ENCODE measurements at places on chromosomes 4 and X. TPM values are rescaled to one million over a fixed set of nuclear protein-coding genes. Genes with fewer than 3 reads are reported as not detected.

Gene SMIM31
- total RNA-seq, result not detected

- no peak for DNase-seq
Observed at GRCh38 chr4:183014361-183015084, 84.5 kb upstream of the WWC2 start.

DNA sequence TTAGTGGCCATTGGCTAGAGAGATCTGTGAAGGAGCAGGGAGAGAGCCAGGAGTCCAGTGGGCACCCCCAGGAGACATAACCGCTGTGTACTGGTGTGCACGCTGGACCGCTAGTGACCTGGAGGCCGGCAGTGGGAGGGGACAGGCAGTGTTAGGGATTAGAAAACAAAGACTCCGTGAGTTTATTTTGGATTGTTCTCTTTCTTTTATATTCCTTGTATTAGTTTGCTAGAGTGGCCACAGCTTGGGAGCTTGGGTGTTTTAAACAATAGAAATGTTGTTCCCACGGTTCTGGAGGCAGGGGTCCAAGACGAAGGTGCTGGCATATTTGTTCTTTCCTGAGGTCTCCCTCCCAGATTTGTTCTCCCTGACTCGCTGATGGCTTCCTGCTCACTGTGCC is 266.4 kb downstream of the RAPGEF2 start:
- no peak for DNase-seq

Gene NMU
- total RNA-seq, result not detected

Gene C4orf54
- total RNA-seq, result not detected

DNA sequence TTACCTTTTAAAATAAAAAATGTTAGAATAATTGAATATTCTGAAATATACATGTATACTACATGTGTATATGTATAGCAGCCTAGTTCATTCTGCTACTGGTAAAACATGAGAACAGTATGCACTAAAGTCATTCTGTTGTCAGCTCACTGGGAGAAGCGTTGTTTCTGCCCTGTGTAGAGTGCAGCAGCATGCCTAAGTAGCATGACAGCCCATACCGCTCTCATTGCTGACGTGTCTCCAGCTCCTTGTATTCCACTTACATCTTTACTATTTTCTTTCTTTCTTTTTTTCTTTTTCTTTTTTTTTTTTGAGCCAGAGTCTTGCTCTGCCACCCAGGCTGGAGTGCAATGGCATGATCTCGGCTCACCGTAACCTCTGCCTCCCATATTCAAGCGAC is 90.7 kb downstream of the KLHL8 start:
- no peak for DNase-seq

DNA sequence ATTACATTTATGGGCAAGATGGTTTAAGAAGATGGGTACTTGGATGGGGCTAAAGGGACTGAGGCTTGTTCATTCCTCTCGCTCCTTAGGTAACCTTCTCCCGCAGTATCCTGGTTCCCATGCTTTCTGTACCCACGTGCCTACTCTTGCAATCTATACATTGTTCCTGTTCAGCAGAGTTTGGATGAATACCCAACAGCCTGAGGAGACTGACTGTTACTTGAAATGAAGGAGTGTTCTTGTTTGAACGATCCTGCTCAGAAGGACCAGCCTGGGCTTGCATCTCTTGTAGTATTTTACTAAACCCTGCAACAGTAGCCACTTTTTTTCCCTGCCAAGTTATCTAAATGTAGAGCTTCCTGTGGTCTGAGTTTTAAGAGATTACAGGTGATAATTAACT is 33.7 kb upstream of the ADH6 start:
- no peak for DNase-seq

- DNase-seq, result no peak
Observed at GRCh38 chrX:129678614-129679195, 23.9 kb upstream of the APLN start.

- no peak for DNase-seq
Observed at GRCh38 chrX:25290132-25290531, 274.4 kb upstream of the ARX start.

- no peak for DNase-seq
Observed at GRCh38 chr4:171718069-171718468, 95.1 kb upstream of the GALNTL6 start.

Gene CXCL8
- total RNA-seq, result 9.9 TPM

DNA sequence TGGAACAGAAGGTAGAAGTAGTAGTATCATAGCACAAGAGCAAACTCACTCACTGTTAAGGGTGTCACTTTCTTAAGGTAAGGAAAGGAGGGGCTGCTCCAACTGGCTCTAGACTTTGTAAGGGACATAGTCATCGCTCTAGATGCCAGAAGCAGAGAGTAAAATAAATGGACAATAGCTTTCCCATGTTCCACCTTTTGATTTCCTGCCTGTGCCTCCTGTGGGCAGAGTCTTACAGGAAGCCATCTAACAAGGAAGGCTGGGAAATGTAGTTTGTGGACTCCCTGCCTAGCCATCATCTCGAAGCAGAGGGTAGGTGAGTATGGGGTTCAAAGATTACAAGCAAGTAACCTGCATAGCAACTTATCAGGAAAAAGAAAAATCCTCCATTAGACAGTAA is 1.7 kb upstream of the METTL14 start:
- no peak for DNase-seq

Gene SCD5
- 0.25 TPM for total RNA-seq

DNA sequence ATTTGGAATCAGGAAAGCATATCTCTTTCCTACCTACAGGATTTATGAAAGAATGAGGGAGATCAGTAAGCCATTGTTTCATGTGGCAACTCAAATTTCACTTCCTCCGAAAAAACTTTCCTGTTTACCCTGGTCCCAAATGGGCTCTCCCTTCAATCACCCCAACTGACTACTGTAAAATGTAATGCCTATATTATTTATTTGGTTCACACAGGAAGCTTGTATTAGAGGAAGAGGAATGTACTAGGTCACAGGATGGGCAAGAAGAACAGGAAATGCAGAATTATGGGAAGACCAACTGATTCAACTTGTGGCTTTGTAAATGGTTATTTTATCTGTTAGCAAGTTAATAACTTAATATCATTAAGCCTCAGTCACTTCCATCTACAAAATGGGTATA is 23.1 kb downstream of the COL4A6 start:
- DNase-seq, result no peak

Gene RWDD4
- 10.5 TPM for total RNA-seq

Gene GRIA3
- total RNA-seq, result not detected

Gene SUPT20HL1
- total RNA-seq, result not detected

- DNase-seq, result no peak
Observed at GRCh38 chrX:39895218-39896110, 202.3 kb downstream of the BCOR start.

DNA sequence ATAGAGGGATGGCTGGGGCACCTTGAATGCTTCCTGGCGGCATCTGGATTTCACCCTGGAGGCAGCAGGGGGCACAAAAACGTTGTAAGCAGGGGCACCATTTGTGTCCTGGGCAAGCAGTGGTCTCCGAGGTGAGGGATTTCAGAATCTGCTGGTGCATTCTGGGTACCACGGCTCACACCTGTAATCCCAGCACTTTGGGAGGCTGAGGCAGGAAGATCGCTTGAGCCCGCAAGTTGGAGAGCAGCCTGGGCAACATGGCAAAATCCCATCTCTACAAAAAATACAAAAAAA is 16.8 kb upstream of the TBC1D14 start:
- DNase-seq, result no peak

Gene PHEX
- total RNA-seq, result 0.08 TPM

DNA sequence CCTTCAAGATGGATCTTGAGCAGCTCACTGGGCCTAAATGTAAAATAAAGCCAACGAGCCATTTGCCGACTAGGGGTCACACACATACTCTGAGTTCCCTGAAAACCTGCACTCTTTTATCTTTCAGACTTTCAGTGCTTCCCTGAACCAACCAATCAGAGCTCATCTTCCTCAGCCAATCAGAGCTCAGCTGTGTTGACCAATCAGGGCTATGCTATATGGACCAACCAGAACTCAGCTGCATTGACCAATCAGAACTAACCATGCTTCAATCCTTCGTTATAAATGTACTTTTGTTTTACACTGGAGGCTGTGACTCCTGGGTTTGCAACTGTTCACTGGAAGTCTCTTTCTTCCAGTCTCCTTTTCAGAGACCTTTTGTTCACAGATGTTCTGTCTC is 19.3 kb downstream of the SLC25A53 start:
- no peak for DNase-seq

GRCh38 chr4:38664706-38665401 is 855 bp downstream of the KLF3 start:
- DNase-seq, result peak; percentile 56

Gene FHDC1
- 0.03 TPM for total RNA-seq

GRCh38 chr4:78020677-78021076 is 36.4 kb upstream of the FRAS1 start:
- no peak for DNase-seq

- no peak for DNase-seq
Observed at GRCh38 chr4:138104284-138104680, 137.9 kb downstream of the SLC7A11 start.

DNA sequence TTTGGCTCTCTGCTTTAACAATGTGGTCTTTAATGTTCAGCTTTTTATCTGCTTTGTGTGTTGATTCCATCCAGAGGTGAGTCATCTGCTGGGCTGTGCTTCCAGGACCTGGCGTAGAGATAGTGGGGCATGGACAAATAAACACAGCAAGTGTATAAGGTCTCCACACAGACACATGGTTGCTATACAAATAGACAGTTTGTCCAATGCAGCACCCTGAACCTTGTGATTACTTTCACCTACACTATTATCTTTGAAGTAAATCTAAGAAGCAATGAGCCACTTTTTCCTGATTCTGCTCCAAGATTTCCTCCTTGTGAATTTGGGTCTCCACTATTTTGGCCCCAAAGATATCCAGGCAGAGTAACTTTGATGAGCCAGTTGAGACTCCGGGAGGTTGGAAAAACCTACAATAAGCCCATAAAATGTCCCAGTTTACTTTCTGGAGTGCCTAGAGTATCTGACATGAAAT is 12.1 kb downstream of the PPARGC1A start:
- DNase-seq, result no peak

Gene SFRP2
- total RNA-seq, result not detected

DNA sequence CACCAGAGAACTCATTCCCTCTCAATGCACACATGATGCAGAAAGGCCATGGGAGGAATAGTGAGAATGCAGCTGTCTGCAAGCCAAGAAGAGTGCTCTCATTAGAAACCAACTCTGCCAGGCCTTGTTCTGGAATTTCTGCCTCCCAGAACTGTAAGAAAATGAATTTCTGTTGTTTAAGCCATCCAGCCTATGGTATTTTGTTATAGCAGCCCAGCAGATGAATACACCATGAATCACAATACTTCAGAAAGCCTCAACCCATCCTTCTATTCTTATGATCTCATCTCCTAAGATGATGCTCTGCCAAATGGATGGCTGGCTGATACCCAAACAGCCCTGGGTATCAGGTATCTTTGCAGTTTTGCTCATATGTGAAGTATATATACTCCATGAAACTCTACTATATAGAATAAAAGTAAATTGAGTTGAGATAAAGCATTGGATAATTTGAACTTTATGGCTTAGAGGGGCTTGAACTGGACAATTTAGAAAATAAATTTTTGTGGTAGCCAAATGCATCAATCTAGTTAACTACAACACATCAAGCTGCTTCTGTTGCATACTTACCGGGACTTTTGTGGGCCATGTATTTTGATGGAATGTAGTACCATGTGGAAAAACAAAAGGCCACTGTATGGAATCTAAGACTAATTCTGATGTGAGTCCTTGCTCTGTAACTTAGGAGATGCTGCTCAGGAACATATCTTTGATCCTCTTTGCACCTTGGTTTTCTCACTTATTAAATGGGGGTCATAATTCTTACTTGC is 245.9 kb downstream of the HS3ST1 start:
- DNase-seq, result no peak

DNA sequence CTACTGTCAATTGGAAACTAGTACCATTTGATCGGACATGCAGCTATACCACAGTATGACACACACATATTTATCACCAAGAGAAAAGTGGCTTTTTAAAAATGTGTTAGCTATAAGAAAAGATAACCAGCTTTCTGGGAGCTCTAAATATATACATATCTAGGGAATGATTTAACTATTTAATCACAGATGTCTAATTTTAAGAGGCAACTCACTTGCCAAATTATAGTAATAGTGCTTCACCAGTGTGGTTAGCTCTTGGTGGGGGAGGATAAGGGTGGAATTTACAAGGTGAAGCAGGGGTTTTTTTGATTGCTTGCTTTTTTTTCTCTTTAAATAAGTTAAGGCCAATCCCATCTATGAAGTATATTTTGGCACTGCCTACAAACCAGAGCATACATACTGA is 547.7 kb upstream of the DIPK2B start:
- DNase-seq, result no peak

DNA sequence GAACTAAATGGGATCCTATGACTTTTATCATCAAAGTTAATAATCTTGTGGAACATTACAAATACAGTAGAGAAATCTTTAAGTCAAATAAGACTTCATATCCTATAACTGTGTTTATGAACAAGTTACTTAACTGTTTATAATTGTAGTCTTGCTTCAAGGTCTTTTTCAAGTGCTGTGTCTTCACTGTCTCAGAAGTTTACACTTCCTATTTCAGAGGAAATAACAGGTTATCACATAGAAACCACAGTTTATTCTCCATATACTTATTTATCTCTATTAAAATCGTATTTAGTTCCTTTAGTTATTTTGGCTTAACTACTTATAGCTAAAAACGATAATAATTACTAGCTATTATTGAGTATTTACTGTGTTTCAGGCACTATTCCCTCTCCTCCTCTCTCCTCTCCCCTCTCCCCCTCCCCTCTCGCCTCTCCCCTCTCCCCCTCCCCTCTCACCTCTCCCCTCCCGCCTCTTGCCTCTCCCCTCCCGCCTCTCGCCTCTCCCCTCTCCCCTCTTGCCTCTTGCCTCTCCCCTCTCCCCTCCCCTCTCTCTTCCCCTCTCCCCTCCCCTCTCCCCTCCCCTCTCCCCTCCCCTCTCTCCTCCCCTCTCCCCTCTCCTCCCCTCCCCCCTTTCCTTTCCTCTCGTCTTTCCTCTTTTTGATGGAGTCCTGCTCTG is 63.7 kb downstream of the RBPJ start:
- DNase-seq, result no peak

DNA sequence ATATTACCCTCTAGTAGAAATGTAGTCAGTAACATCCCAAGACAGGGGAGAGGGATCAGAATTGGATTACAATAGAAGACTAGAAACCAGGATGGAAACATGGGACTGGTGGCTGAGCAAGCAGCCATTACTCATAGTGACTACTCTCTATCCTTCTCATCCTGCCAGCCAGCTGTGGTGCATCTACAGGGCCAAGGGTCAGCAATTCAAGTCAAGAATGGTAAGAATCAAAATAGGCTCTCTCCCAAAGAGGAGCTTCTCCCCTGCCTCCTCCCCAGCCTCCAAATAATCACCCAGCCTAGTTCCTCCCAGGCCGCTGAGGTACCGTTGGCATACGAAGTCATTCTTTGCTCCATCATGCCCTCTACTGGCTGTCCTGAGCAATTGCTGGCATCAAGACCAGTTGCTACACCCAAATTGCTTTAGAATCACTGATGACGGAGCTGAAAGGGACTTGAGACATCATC is 19.4 kb downstream of the AWAT2 start:
- no peak for DNase-seq

- no peak for DNase-seq
Observed at GRCh38 chrX:40622479-40623138, 619 bp upstream of the MPC1L start.
